ENCODE measurements at places on chromosomes 1 and 21.

DNA sequence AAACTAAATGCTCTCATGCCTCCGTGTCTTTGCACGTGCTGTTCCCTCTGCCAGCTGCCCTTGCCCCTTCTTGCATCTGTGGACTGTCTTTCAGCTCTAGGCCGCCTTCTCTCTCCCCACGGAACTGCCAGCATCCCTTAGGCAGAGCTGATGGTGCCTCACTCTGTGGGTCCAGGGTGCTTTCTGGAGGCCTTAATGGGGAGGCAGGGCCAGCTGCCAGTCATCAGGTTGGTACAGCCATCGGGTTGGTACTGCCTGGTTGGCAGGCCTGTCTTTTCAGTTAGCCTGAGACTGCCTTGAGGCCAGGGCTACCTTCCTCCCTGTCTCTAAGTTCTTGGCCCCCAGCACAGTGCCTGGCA lies 61.4 kb upstream of the TARBP1 start:
- no peak for DNase-seq

GRCh38 chr1:224251741-224252146 lies 68.7 kb downstream of the DEGS1 start:
- no peak for DNase-seq

GRCh38 chr1:113320272-113320671 lies 70.0 kb upstream of the MAGI3 start:
- DNase-seq = no peak

- DNase-seq = no peak
Observed at GRCh38 chr1:236345728-236346127, 48.4 kb upstream of the EDARADD start.

DNA sequence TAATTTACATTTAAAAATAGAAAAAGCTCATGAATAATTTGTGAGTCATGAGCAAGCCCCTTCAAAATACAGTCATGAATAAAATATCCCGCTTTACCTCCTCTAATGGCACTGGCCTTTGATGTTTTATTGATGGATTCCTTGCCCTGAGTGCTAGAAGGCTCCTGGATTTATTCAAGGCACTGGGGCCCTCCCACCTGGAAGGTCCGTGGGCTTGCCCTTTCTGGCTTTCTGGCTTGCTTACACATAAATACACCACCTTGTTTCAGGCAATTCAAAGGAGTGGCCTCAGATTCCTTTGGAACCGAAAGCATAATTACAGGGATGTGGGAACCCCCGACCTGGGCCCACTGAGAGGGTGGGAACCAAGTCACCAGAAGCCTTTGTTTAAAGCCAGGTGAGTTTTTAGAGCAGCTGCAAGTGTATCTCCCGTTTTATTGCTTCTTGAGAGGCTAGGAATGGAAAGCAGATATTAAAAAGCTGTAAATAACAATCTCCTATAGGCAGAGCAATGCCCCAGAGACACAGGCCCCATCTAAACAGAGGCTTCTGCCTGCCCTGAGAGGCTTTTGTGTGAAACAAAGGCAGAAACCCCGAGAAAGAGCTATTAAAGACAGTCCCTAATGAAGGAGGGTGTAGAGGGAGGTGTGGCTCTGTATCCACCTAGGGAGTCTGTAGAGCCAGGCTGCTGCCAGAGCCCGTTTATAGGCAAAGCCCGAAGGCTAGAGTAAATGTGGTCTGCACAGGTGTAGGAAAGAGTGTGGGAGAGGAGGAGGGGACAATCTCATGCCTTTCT lies 126.4 kb downstream of the FAM78B start:
- DNase-seq = no peak

Measured in stimulated activated naive CD4-positive, alpha-beta T cell (primary cell).